ENCODE measurements at places on chromosomes 7 and 10. TPM values are rescaled to one million over a fixed set of nuclear protein-coding genes. Genes with fewer than 3 reads are reported as not detected.

- H3K36me3 ChIP-seq: no peaks in the 10 kb centered on the region
- no peak overlapping the region for H3K4me3 ChIP-seq
- no peaks in the 10 kb centered on the region for H3K27me3 ChIP-seq
- H3K27ac ChIP-seq: no peak overlapping the region
Observed at GRCh38 chr7:68438016-68438415, 1160.3 kb upstream of the AUTS2 start.

DNA sequence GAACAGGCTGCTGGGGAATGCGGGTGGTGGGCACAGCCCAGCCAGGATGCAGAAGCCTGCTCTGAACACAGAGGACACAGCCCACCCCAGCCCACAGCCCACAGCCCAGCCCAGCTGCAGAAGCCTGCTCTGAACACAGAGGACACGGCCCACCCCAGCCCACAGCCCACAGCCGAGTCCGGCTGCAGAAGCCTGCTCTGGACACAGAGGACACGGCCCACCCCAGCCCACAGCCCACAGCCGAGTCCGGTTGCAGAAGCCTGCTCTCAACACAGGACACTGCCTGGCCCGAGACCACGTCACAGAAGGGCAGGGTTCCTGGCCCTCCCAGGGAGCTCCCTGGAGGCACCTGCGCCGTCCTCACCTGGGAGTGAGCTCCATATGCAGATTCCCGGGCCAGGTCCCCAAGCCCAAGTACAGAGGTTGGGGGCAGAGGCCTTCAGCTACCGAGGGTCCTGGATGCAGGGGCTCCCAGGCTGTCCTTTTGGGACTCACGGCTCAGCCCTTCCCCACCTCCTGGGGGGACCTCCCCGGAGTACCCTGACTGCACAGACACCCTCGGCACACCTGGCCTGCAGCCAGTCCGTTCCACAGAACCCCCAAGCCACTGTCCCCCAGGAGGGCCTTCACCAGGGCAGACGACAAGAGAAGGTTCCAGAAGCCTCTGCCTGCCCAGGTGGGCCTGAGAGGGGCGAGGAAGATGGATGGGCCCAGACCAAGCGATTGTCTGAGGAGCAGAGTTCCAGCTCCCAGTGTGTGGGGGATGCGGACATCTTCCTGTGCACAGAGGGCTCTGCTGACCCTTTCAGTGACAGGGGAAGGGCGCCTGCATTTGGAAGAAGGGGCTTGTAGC is 23.7 kb upstream of the FOXL3 start:
- H3K36me3 ChIP-seq: no peaks in the 10 kb centered on the region
- no peak for DNase-seq
- H3K4me1 ChIP-seq: no peaks in the 10 kb centered on the region
- H3K27me3 ChIP-seq: no peaks in the 10 kb centered on the region
- no peak overlapping the region for H3K27ac ChIP-seq

GRCh38 chr7:152664636-152665035 is 11.3 kb downstream of the XRCC2 start:
- H3K27me3 ChIP-seq: no peaks in the 10 kb centered on the region
- H3K4me1 ChIP-seq: no peaks in the 10 kb centered on the region
- no peak for DNase-seq
- no peak overlapping the region for H3K27ac ChIP-seq

- no peaks in the 10 kb centered on the region for H3K4me1 ChIP-seq
- no peak overlapping the region for H3K27ac ChIP-seq
- DNase-seq: no peak
- H3K4me3 ChIP-seq: no peak overlapping the region
- no peaks in the 10 kb centered on the region for H3K36me3 ChIP-seq
Observed at GRCh38 chr7:14073543-14073942, 84.1 kb upstream of the ETV1 start.

DNA sequence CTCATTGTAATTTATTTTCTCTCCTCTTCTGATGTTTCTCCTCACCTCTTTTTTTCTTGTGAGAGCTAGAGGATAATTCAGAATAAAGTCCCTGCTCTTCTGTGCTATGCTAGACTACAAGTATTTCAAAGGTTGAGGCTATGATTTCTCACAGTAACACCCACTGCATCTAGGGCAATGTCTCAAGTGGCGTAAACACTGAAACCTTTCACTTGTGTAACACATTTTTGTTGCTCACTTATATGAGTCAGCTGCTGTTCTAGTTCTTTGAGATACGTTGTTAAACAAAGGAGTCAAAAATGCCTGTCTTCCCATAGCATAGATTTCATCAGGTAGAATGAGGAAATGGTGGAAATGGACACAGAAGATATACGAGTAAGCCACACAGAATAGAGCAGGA is 305.1 kb upstream of the PITRM1 start:
- no peak overlapping the region for H3K4me3 ChIP-seq
- DNase-seq: no peak
- H3K36me3 ChIP-seq: no peaks in the 10 kb centered on the region

- H3K27me3 ChIP-seq: no peaks in the 10 kb centered on the region
- H3K4me3 ChIP-seq: no peak overlapping the region
- no peak for DNase-seq
- peaks cover 20% of the 10 kb centered on the region for H3K36me3 ChIP-seq
- no peak overlapping the region for H3K27ac ChIP-seq
Observed at GRCh38 chr10:118687472-118687871, 67.3 kb downstream of the CACUL1 start.

DNA sequence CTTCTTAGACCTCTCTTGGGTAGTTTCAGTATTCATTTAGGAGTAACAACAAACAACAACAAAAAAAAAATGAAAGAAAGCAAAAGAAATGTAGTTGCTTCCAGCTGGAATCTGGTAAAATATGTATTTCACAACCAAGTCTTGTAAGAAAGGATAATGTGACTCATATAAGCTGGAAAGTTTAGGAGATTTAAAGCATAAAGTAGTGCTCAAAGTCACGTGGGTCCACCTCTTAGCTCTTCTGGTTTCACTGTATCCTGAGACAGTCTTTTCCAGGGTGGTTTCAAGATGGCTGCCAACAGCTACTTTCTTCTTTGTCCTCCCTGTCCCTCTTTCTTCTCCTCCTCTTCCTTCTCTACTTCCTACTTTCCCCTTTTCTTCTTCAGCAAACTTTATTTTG is 69.5 kb upstream of the CDK13 start:
- H3K27ac ChIP-seq: no peak overlapping the region
- DNase-seq: no peak

GRCh38 chr10:126064512-126064911 is 168.1 kb downstream of the FANK1 start:
- H3K27ac ChIP-seq: no peak overlapping the region
- no peak overlapping the region for H3K4me3 ChIP-seq
- H3K27me3 ChIP-seq: no peaks in the 10 kb centered on the region
- H3K36me3 ChIP-seq: no peaks in the 10 kb centered on the region
- H3K4me1 ChIP-seq: no peaks in the 10 kb centered on the region

DNA sequence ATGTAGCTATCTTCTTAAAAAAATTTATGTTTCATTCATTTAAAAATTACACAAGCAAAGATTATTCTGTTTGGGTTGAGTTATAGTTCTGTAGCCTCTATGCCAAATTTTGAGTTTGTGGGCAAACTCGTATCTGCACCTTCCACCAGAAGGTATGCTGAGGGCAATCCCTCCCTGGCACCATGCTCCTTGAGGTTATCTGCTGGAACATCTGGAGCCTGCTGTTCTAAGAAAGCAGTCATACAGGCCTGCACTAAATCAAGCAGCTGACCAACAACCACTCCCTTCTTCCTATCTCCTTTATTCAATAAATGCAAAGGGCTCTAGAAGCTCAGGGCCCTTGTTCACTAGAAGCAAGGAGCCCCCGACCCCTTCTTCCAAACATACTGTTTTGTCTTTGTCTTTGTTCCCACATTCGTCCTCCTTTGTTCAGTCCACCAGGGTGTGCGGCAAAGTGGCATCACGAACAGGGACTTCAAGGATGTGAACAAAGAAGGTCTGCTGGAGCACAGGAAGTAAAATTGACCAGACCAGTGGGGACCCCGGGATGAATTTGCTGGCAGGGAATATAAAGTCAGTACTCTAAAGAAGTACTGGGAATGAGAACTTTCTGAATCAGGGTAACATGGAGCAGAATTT is 36.4 kb downstream of the OR13A1 start:
- H3K27me3 ChIP-seq: no peaks in the 10 kb centered on the region
- no peak for DNase-seq
- H3K4me1 ChIP-seq: no peaks in the 10 kb centered on the region
- H3K36me3 ChIP-seq: no peaks in the 10 kb centered on the region
- H3K27ac ChIP-seq: no peak overlapping the region
- H3K4me3 ChIP-seq: no peak overlapping the region

- H3K4me3 ChIP-seq: no peak overlapping the region
- no peaks in the 10 kb centered on the region for H3K36me3 ChIP-seq
- H3K4me1 ChIP-seq: no peaks in the 10 kb centered on the region
- DNase-seq: no peak
- H3K27me3 ChIP-seq: no peaks in the 10 kb centered on the region
Observed at GRCh38 chr7:84536271-84536870, 341.8 kb upstream of the SEMA3A start.

DNA sequence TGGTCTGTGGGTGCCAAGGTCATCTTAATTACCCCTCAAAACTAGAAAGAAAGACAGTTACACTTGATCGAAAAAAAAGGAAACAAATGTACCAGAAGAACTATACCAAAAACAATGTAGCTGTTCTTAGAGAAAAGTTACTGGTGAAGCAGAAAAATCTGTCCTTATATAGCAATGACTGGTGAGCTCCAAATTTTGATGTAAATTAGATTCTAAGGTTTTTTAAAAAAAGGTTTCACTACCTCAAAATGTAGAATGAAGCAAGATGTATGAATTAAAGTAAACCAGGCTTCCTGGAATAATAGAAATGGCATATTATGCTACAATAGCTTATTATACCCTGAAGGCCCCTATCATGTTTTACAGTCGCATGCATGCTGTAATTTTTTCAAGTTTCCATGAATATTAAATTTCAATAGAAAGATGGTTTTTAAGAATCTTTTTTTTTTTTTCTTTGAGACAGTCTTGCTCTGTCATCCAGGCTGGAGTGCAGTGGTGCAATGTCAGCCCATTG is 28.4 kb upstream of the FKBP9 start:
- H3K27me3 ChIP-seq: no peaks in the 10 kb centered on the region
- H3K4me1 ChIP-seq: peaks cover 9% of the 10 kb centered on the region
- no peak overlapping the region for H3K4me3 ChIP-seq
- no peak overlapping the region for H3K27ac ChIP-seq

DNA sequence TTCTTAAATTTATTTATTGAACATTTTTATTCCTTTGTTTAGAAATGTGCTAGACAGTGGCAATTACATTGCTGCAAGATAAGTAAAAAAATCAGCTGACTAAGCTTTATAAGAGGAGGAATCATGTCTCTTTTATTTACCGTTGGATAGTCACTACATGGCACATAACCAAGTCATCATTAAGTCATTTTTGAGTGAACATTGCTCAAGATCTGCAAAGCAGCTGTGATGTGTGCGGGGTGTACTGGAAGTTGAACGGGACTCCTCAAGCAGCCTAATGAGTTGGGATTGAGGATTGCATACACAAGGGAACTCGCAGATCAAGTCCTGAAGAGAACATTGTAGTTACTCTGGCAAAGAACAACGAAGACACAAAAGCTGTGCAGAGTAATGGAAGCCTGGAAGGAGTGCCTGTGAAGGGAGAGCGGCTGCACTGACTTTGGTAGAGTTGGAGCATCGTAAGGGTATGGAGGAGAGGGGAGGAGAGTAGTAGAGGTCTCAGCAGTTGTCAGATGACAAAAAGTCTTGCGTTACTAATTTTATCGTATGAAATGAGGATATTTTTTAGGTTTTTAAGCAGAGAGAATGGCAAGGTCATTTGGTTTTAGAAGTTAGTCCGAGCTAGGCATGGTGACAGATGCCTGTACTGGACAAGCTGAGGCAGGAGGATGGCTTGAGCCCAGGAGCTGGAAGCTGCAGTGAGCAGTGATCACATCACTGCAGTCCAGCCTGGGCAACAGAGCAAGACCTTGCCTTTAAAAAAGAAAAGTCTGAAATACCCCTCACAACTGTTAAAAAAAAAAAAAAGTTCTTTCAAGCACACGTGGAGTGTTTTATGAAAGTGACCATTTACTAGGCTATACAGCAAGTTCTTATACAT is 95.1 kb downstream of the BMPR1A start:
- no peaks in the 10 kb centered on the region for H3K36me3 ChIP-seq
- H3K4me3 ChIP-seq: no peak overlapping the region
- DNase-seq: no peak
- no peaks in the 10 kb centered on the region for H3K4me1 ChIP-seq
- H3K27ac ChIP-seq: no peak overlapping the region

- no peaks in the 10 kb centered on the region for H3K27me3 ChIP-seq
- DNase-seq: no peak
- no peaks in the 10 kb centered on the region for H3K36me3 ChIP-seq
- no peaks in the 10 kb centered on the region for H3K4me1 ChIP-seq
Observed at GRCh38 chr7:85573844-85574243, 387.0 kb upstream of the SEMA3D start.

DNA sequence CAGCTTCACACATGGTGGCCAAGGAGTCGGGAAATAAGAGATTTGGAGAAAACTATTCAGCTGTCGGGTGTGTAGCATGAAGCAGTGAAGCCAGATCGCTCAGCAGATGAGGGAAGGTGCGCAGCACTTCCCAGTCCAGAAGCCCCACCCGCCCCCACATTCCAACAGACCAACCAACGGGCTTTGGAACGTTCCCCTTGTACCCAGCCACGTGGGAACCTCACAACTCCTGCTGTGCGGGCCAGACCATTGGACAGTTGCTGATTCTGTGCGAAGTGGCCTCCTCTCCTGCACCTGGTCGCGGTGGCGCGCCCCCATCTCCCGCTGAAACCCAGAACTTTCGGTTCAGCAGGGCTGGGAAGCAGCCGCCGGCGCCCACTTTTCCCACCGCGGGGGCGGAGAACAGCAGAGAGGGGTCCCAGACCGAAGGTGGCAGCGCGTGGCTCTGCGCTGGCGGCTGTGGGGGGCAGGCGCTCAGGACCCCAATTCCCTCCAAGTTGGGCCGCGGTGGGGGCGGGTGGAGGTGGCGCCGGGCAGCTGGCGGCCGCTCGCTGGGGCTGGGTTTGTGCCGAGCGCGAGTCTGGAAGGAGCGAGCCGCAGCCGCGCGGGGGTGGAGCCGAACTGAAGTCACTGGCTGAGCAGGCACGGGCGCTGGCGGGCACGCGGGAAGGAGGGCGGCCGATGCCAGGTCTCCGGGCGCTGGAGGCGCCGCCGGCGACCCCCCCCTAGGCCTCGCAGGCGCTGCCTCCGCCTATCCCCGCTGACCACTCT is 1301.5 kb upstream of the SORCS1 start:
- no peaks in the 10 kb centered on the region for H3K36me3 ChIP-seq
- no peak overlapping the region for H3K4me3 ChIP-seq
- no peaks in the 10 kb centered on the region for H3K4me1 ChIP-seq
- H3K27me3 ChIP-seq: no peaks in the 10 kb centered on the region
- DNase-seq: no peak

DNA sequence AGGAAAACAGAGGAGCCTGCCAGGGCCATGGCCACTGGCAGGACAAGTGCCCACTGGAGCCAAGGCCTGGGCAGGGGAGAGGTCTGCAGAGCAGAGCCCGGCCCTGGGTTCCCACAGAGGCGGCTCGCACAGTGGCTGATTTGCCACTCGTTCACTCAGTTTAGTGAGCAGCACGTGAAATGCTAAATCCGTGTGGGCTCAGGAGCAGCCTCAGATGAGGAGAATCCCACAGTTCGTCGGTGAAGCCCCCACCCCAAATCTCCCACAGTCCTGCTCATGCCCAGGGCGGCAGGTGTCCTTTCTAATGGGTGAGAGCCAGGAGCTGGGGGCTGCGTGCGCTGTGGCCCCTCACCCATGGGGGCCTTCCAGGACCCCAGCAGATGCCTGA is 107.7 kb upstream of the FAM20C start:
- DNase-seq: no peak
- no peaks in the 10 kb centered on the region for H3K36me3 ChIP-seq
- no peak overlapping the region for H3K4me3 ChIP-seq
- no peaks in the 10 kb centered on the region for H3K4me1 ChIP-seq

Gene EMX2
- not detected for total RNA-seq

Gene TAC1
- not detected for total RNA-seq

Gene COL1A2
- total RNA-seq: not detected

Gene MMD2
- not detected for total RNA-seq

Gene TMEM196
- not detected for total RNA-seq

Gene CACNB2
- total RNA-seq: not detected

Measured in Karpas-422 (cell line).